Tibial nerve (tissue), 4 donors: ENCODE measurements at places on chromosomes 4 and X.

- DNase-seq: no peak
Observed at GRCh38 chr4:187088070-187088799, 364.6 kb upstream of the FAT1 start.

DNA sequence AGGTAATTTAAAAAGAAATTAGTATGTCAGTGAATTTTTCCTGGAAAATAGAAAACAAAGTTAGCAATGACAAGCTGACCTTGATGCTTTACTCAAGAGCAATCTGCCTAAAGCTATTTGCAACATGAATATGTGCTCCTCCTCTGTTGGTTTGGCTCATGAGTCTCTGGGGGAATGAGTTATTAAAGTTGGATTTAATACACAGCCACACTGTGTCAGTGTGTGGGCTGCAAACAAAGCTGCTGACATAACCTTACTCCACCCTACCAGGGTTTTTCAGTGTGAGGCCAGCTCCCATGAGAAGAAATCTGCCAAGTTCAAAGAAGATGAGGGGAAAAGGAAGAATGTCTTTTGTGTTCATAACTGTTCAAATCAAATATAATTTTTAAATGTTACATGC, 280.5 kb downstream of the TLL1 start:
- DNase-seq: peak; percentile 5

- no peak for DNase-seq
Observed at GRCh38 chr4:65344278-65344825, 325.9 kb downstream of the EPHA5 start.

GRCh38 chr4:95728145-95728544, 111.7 kb upstream of the PDHA2 start:
- peak; percentile 35 for DNase-seq

- no peak for DNase-seq
Observed at GRCh38 chrX:11504234-11504633, 161.5 kb downstream of the ARHGAP6 start.

DNA sequence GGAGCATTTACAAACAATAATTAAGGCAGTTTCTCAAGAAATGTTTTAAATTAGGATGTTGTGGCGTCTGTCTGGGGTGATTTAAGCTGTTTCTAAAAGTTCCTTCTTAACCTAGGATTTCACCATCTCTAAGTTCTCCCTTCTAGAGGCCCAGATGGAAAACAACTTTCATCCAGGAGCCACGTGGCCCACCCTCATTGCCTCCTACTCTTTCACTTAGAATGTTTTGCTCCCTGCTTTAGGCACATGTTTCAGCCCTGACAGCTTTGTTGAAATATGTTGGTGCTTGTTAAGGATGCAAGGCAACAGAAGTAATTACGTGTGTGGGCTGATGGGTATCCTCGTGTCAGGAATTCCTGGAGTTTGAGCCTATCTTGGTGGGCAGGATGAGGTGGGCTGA, 131.3 kb downstream of the GUCY2F start:
- no peak for DNase-seq

DNA sequence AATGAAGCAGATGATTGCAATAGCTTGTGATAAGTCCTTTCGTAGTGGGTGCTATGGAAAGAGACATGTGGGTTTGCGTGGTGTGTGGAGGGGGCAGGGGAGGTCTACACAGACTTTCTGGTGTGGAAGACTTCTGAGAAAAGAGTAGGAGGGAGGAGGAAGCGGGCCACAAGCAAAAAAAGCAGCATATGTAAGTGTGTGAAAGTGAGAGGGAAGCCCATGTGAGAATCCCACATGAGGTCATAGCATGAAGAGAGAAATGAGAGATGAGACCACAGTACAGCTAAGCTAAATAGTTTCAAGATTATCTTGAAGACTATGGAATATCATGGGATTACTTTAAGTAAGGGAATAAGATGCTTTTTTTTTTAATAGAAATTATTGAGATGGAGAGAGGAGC, 2039.9 kb upstream of the TENM3 start:
- DNase-seq: no peak

DNA sequence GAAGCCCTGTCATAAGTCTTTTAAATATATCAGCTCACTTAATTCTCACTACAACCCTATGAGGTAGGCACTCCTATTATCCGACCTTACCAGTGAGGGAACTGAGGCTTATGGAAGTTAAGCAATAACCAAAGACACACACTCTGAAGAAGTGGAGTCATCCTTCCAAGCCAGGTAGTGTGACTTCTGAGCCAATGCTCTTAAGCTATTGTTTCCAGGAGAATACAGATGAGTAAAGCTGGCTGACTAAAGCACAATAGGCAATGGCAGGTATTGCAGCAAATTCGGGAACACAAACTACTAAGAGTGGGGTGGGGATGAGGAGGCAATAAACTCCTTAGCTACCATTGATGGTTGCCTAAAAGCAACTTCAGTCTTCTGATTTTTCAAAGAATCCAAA, 81.8 kb upstream of the KIT start:
- DNase-seq: no peak

- DNase-seq: no peak
Observed at GRCh38 chrX:110657073-110657472, 138.5 kb downstream of the CHRDL1 start.

- DNase-seq: no peak
Observed at GRCh38 chrX:151596282-151596681, 32.8 kb downstream of the PASD1 start.

- DNase-seq: peak; percentile 15
Observed at GRCh38 chrX:40402831-40403533, 177.8 kb upstream of the ATP6AP2 start.

- DNase-seq: no peak
Observed at GRCh38 chr4:186592445-186592844, 37.1 kb upstream of the MTNR1A start.

DNA sequence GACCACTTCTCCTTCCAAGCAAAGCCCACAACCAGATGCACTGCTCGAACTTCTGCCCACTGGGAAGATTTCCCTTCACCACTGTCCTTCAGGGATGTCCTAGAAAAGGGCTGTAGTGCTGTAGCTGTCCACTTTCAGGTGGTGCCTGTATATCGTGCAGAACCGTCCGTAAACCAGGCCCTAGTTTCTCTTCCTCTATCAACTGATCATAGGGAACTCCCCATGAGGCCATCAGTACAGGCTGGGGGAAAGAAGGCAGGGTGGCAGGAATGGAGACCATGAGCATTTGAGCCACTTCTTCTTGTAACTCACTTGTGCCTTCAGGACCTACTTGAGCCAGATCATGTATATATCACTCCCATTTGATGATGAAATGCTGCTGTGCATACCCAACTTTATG, 57.3 kb upstream of the FAM9B start:
- no peak for DNase-seq

- no peak for DNase-seq
Observed at GRCh38 chrX:56728321-56728720, 722 bp upstream of the NBDY start.

GRCh38 chr4:184933311-184933710, 85.0 kb upstream of the HELT start:
- DNase-seq: no peak

DNA sequence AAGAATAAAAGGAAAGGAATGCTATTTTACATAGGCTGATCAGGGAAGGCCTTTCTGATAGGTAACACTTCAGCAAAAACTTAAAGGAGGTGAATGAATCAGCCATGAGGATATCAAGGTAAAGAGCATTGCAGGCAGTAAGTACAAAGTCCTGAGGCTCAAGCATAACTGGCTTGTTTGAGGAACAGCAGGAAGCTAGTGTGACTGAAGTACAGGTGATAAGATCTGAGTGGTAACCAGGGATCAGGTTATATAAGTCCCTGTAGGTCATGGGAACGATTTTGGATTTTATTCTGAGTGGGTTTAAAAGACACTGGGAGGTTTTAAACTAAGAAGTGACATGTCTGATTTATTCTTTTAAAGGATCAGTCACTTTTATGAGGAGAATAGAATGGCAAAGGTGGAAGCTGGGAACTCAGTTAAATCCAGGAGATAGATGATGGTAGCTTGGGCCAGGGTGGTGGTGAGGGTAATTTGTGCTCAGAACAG, 47.1 kb upstream of the THOC2 start:
- DNase-seq: no peak

DNA sequence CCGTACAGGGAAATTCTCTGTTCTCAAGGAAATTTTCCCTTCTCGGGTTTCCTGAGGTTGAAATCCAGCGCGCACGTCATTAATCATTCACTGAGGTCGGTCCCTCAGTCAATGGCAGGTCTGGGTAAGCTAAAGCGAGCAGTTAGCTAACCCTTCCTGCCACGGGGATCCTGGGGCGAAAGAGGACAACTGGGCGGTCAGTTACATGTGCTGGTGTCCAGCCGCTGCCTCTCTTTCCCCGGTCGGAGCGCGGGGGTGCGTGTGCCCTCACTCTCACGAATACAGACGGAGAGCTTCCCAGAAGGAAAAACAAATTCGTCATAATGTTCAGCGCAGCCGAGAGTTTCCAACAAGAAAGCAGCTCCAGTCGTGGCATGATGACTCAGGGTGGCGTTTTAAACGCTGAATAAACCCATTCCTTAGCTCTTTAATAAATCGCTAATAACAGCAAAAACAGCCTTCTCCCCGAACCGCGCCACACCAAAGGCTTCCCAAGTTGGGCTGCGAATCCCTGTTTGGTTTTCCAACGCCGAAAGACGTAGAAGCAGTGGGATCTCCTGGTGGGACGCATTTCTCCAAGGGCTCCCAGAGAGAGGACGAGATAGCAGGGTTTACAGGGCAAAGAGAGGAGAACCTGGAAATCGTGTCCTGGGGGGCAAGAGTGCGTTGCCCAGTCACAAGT, 752 bp upstream of the FGF5 start:
- DNase-seq: no peak

DNA sequence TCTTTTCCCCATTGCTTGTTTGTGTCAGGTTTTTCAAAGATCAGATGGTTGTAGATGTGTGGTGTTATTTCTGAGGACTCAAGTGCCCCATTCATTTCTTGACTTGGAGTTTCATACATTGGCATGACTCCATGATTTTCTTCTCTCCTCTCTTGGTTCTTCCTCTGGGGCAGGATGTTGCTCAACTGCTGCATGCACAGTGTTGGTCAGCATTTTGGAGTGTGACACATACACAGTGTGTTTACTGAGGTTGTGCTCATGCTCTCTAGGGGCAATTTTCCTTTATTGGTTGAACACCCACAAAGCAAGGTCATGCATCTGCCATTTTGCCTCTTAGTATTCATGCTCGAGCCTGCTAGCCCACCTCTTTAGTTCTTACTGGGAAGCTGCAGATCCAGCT, 1993.8 kb downstream of the ARAP2 start:
- DNase-seq: no peak

DNA sequence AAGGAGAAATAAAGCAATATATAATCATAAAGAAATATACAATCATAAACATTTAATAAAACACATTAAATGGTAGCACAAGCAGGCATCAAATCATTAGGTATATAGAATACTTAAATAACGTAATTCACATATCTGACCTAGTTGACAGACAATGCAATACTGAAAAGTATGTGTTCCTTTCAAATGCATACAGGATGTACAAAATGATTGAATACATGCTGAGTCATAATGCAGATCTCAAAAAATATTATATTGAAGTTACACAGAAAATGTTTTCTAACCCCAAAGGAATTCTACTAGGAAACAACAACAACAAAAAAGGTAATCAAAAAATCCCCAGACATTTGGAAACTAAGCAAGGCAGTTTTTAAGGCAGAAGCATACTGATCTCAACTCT, 1072.0 kb upstream of the INTU start:
- no peak for DNase-seq

- no peak for DNase-seq
Observed at GRCh38 chr4:106583567-106583966, 215.0 kb upstream of the GIMD1 start.

GRCh38 chr4:38177641-38178391, 217.6 kb downstream of the PTTG2 start:
- DNase-seq: peak; percentile 55

DNA sequence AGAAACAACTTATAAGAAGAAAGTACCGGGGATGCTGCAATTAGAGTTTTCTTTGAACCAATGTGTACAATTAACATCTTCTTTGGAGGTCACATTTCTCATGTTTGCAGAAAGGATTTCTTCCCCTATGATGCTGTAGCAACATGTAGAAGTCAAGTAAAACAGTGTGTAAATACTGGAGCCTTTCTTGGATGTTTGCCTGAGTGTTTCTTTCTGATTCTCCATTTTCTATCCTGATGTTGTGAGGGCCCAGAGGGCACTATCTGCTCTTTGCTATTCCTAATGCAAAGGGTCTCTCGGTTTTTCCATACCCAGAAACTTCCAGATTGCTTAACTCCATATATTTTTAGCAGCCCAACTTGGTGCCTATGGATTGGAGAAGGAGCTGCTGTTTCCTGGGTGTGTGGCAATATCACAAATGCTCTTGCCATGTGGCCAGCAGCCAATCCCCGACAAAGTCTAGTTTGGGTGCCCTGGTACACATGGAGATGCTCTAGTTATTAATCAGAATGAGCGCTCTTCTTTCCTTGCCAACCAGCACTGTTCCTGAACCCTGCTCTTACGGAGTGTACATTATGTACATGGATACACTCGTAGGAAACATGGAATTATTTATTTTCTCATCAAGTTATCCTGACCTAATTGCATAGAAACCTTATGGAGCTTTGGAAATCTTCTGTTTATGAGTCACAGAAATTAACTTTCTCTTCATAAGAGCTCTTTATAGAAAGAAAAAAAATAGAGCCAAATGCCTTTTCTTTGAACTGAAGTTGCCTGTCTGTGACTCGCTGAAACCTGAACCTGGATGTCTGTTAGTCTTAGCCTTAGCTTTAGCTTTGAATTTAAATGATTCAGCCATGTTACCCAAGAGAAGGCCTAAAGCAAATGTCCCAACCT, 67.0 kb upstream of the GPC4 start:
- no peak for DNase-seq

- DNase-seq: no peak
Observed at GRCh38 chr4:15162465-15163283, 160.4 kb downstream of the CPEB2 start.

DNA sequence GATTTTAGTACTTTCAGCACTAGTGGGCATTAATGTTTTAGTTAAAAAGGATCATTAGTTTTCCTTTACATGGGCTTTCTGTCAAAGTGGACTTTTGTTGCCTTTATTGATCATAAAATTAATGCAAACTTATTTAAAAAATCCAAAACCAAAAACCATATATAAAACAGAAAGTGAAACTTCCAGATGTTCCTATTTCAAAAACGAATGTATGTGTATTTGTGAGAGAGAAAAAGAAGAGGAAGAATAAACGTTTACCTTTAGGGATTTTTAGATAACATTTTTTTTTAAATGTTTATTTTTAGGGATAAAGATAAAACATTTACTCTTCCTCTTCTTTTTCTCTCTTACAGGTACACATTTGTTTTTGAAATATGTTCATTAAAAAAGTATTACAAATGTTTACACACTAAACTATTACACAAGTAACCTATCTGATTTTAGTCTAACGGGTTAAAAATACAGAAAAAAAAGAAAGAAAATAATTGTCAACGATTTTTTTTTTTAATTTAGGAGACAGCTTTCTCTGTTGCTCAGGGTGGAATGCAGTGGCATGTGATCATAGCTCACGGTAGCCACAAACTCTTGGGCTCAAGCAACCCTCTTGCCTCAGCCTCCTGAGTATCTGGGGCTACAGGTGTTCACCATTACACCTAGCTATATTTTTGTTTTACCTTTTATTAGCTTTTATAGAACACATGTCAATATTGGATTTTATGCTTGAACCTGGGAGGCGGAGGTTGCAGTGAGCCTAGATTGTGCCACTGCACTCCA, 16.8 kb upstream of the COX18 start:
- DNase-seq: no peak

GRCh38 chr4:8148159-8148558, 10.5 kb downstream of the ABLIM2 start:
- no peak for DNase-seq
